Metanephros (tissue), 2 donors: ENCODE measurements at places on chromosomes 2 and 18. TPM values are rescaled to one million over a fixed set of nuclear protein-coding genes. Genes with fewer than 3 reads are reported as not detected.

Gene TFPI
- total RNA-seq = 43.4 TPM

Gene ZBTB7C
- 9.7 TPM for total RNA-seq

Gene HAAO
- total RNA-seq = 32.6 TPM

Gene PAIP2B
- total RNA-seq = 15.8 TPM

Gene IL1RN
- total RNA-seq = 6.0 TPM

Gene SPOPL
- 23.6 TPM for total RNA-seq

Gene VAPA
- total RNA-seq = 223 TPM

Gene SPDYA
- total RNA-seq = 2.3 TPM

Gene SIX3
- total RNA-seq = not detected

Gene MEP1B
- not detected for total RNA-seq

Gene BMP10
- not detected for total RNA-seq

Gene TMEM247
- not detected for total RNA-seq

Gene UGT1A3
- total RNA-seq = not detected

Gene RAX
- total RNA-seq = not detected

Gene ATOH8
- 24.5 TPM for total RNA-seq

Gene RAB6C
- 0.23 TPM for total RNA-seq

Gene WNT10A
- 2.0 TPM for total RNA-seq

Gene SCN1A
- 0.06 TPM for total RNA-seq

Gene B3GNT7
- 4.7 TPM for total RNA-seq

Gene REG1B
- not detected for total RNA-seq

Gene NPAS2
- total RNA-seq = 9.3 TPM

Gene NCKAP1
- 114 TPM for total RNA-seq

Gene ACTR3
- total RNA-seq = 115 TPM

Gene ELOA2
- total RNA-seq = not detected

Gene ANO7
- 1.6 TPM for total RNA-seq

Gene UGT1A6
- 3.4 TPM for total RNA-seq

Gene REG3G
- total RNA-seq = not detected

Gene LRRTM4
- total RNA-seq = 3.0 TPM

Gene STK17B
- 18.7 TPM for total RNA-seq

Gene ZNF532
- total RNA-seq = 97.4 TPM

Gene TCF23
- total RNA-seq = 0.35 TPM

Gene ALMS1
- total RNA-seq = 57.9 TPM

Gene STPG4
- not detected for total RNA-seq

Gene CDK15
- total RNA-seq = 1.3 TPM

Gene LRPPRC
- total RNA-seq = 95.8 TPM

Gene SMCHD1
- 102 TPM for total RNA-seq

Gene DOK6
- total RNA-seq = 15.8 TPM
